ENCODE measurements at places on chromosomes 6 and 20.

DNA sequence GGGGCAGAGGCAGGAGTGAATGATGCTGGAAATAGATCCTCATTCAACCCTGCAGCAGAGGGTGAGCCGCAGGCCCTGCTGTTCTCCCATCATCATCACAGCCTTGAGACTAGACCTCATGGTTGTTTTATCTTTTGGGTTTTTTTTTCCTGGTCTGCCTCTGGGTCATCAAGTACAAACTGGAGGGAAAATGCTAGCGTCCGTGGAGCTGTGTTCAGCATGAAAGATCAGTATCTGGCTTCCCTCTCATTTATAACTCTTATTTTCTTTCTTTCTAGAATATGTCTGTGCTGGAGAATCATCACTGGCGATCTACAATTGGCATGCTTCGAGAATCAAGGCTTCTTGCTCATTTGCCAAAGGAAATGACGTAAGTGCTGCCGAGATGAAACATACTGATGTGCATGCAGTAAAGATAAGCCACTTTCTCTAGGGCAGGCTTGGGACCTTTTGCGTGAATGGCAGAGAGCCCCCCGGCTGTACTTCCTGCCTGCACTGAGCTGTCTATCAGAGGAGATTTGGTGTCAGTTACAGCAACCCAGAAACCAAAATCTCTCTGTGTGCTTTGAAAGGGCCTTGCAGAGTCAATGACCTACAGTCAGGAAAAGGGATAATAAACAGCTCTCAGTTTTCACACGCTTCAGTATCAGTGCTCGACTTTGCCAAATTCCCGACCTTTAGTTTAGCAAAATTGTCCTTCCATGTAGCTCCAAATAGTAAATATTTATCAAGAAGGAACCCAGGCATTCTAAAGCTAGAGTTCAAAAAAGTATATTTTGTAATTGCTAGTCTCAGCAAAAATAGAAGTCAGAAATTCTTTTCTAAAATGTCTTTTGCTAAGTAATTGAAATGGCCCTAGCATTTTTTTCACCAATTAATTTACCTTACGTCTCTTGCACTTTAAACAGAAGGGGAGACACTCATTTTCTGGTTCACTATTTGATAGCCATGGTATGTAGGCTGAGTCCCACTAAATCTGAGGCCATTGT is 76.3 kb downstream of the MTFR2 start:
- no peak for DNase-seq

- DNase-seq: no peak
Observed at GRCh38 chr6:148183776-148184175, 158.9 kb upstream of the SASH1 start.

DNA sequence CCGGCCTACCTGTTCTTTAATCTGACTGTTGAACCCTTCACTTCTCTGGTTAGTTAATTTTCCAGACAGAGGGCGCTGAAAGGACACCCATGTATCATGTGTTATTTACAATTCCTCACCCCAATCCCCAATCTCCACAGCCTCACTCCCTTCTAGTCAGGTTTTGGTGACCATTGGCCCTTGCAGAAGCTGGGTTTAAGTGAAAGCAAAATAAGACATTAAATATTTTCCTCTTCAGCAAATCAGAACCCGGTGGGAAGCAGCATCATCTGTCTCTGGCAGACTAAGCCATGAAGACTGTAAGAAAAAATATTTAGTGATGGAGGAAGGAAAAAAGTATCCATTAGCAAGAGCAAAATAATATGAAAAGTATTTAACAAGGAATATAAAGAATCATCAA is 9.4 kb upstream of the HLA-DQA1 start:
- DNase-seq: no peak

GRCh38 chr6:3232017-3232945 is 4.8 kb upstream of the TUBB2B start:
- DNase-seq: no peak

DNA sequence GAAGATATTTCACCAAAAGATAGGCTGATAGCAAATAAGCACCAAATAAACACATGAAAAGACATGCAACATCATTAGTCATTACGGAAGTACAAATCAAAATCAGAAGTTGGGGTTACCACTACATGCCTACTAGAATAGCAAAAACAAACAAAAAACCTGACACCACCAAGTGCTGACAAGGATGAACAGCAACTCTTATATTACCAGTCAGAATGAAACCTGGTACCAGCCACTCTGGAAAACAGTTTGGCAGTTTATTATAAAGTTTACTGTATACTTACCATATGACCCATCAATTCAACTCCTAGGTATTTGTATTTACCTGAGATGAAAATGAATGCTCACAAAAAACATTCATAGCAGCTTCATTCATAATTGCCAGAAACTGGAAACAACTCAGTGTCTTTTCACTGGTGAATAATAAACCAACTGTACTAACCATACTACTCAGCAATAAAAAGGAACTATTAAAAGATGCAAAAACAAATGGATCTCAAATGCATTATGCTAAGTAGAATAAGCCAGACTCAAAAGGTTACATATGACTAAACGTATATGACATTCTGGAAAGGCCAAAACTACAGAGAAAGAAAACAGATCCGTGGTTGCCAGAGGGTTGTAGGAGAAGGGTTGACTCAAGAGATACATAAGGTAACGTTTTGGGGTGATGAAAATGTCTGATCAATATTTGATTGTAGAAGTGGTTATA is 33.0 kb downstream of the NUP153 start:
- no peak for DNase-seq

GRCh38 chr6:50699051-50699775 is 14.1 kb upstream of the TFAP2D start:
- no peak for DNase-seq

DNA sequence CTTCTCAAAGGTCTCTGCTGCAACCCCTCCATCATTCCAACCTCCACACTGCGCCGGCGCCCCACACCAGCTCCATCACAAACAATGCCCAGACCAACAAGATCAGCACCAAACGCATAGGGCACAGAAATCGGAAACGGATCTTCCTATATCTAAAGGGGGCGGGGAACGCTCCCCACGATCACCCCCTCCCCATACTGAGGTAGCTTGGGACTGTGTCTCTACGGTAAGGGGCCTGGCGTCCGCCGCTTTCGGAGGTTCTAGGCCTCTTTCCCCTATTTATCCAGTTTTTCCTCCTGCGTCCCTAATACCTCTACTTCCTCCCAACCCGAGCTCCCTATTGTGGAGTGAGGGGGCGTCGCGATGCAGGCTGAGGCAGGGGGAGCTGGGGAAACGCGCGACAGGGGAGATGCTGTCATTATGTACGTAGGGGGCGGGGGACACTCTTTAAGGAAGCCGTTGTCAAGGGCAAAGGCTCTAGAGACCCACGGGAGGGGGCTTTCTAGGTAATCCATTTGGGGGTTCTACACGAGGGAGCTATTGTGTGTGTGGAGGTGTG is 909 bp downstream of the DNAAF9 start:
- no peak for DNase-seq

GRCh38 chr6:12973386-12973785 is 256.8 kb downstream of the PHACTR1 start:
- no peak for DNase-seq

GRCh38 chr6:48606618-48607017 is 495.6 kb upstream of the PTCHD4 start:
- no peak for DNase-seq

GRCh38 chr6:73515204-73515655 is 5.6 kb downstream of the EEF1A1 start:
- no peak for DNase-seq
